Prostate gland (tissue), 2 donors: ENCODE measurements at places on chromosomes 4 and X.

DNA sequence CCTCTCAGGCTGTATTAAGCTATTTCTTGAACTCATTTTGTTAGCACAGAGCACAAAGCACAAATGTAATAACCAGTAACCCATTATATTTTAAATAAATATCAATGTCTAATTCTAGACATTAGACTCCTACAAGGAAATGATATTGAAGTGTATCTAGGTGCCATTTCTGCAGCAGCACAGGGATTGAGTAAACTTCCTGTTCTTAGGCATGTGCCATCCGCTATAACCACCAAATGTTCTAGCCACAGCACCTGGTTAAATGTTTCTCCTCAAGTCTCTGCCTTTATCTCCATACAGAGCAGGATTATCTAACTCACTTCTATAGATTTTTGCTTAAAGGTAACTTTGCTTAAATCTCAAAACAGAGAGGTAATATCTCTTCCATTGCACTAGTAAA lies 51.4 kb downstream of the SGMS2 start:
- no peak for DNase-seq

DNA sequence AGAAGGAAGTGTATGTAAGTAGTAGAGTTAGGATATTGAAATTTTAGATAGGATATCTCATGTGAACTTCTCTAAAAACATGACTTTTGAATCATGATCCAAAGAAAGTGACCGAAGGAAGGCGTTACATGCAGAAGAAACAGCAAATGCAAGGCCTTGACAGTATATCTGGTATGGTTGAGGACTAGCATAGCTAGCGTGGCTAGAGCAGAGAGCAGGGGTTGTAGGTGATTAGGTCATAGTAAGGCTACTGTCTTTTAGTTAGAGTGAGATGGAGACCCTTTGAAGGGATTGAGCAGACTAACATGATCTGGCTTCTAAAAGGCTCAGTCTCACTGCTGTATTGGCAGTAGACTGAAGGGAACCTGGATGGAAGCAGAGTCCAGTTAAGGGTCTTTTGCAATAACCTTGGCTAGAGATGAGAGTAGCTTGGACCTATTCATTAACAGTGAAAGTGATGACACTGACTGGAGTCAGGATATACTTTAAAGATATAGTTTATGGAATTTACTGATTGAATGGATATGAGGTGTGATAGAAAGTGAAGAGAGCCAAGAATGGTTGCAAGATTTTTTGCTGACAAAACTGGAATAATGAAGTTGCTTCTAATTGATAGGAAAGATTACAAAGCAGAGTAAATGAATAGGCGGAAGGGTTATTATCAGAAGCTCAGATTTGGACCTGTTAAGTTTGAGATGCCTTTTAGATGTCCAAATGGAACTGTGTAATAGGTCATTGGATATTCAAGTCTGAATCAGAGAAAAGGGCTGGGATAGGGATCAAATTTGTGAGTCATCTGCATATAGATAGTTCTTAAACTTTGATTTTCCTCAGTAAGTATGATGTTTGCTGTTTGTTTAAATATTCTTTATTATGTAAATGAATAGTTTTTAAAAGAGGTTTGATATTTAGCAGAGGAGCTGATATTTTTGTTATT lies 59.8 kb downstream of the MRPL1 start:
- DNase-seq = no peak

- no peak for DNase-seq
These were observed 69.4 kb downstream of the HMGB2 start for GRCh38 chr4:173264684-173265185.

DNA sequence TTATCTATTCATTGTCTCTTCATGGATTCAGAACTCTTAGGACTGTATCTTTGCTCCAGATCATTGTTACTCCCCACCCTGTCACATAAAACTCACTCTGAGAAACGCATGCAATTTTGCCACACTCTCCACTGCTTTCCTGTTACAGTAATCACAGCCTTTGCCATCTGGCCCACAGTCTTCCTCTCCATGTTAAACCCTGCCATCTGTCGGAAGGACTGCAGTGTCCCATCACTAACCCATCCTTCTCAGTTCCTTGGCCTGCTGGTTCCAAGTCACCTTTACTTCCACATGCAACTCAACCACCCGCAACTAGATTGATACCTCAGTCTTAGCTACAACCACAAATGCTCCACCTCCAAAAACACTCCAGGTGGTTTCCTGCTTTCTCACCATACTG lies 308.7 kb upstream of the FAM241A start:
- no peak for DNase-seq

GRCh38 chrX:52280812-52281211 lies 88.0 kb upstream of the XAGE2 start:
- DNase-seq = no peak

GRCh38 chr4:151408630-151409469 lies at the start of gene FHIP1A:
Gene FHIP1A, plus strand, starts transcription at chr4:151409176. Its CDS starts 157,084 bp downstream, at chr4:151566260.
- peak; percentile 94 for DNase-seq
